ENCODE measurements at places on chromosomes 1 and 21.

GRCh38 chr21:36541721-36542139 lies 61.8 kb upstream of the CLDN14 start:
- DNase-seq = no peak

GRCh38 chr1:7629465-7630195 lies 141.5 kb upstream of the VAMP3 start:
- DNase-seq = no peak

DNA sequence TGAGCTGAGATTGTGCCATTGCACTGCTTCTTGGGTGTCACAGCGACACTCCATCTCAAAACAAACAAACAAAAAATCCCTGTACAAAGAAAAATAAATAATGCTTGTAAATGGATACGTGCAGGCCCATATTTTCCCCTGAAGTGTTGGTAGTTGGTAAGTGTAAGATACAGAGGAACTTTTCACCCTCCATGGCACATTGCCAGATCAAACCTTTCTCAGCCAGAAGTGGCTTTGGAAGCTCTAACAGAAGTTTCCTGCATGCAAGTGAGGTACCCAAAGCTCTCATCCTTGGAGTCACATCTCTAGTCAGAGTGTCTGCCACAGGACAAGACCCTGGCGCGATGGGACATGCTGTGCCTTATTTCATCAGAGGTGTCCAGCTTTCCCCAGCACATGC lies 7.3 kb downstream of the NDUFV3 start:
- DNase-seq = no peak

GRCh38 chr1:173249349-173249748 lies 42.2 kb upstream of the TNFSF4 start:
- peak; percentile 4 for DNase-seq

DNA sequence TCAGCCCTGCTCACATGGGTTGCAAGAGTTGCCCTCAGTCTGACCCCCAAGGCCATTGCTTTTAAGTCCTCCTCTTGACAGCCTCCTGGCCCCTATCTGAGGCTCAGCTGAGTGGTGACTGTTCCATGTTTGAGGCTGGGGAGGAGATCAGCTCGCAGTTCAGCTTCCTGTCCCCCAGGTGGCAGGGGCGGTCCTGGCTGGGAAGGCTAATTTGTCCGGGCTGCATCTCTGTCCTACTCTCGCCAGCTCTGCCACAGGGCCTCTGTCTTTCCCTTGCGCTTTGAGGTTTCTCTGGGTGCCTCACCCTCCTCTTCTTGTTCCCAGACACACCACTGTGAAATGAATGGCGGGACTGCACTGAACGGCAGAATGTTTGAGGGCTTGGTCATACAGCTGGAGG lies 157.3 kb downstream of the KCNJ6 start:
- peak; percentile 20 for DNase-seq

GRCh38 chr1:187464320-187464719 lies 635.6 kb downstream of the PLA2G4A start:
- DNase-seq = no peak

DNA sequence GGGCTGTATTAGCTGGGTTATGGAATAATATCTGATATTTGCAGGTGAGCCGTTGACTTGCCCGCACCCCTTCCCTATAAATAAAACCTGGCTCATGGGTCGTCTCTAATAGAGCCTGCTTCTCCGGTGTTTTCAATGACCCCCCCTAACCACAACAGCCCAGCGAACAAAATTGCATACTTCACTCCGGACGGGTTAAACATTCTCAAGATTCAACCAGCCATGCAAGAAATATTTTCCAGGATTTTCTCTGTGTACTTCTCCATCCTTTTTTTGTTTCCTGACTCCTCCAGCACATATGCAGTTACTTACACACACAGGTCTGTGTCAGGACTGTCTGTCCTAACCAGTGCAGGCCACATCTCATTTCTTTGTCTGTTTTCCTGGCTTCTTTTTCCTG lies 267.7 kb downstream of the ZNF648 start:
- DNase-seq = no peak

DNA sequence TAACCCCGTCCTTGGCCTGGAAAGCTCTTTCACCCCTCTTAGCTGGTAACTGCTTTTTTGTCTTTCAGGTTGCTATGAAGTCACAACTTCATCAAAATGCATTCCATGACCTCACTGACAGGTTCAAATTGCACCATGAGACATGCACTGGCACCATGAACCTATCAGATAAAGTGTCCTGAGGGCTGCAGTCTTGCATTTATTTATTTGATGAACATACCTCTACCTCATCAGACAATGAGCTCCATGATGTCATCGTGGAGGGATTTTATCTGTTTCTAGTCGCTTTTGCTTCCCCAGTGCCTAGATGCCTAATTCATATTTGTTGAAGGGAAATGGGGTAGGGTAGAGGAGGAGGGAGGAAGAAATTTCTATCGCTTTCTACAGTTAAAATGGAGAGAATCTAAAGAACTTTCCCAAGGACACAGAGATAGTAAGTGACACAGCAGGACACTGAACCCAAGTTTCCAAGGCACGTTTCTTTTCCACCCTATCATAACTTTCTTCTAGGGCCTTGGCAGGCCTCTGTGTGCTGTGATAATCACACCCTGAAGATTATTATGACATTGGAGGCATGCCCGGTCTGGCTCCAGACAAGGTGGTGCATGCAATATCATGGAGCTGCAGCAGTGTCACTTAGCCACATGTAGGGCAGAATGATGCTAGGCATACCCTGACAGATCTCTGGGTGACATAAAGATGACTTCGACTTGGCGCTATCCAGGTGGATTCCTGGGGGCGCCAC lies 69.5 kb downstream of the CD58 start:
- no peak for DNase-seq

DNA sequence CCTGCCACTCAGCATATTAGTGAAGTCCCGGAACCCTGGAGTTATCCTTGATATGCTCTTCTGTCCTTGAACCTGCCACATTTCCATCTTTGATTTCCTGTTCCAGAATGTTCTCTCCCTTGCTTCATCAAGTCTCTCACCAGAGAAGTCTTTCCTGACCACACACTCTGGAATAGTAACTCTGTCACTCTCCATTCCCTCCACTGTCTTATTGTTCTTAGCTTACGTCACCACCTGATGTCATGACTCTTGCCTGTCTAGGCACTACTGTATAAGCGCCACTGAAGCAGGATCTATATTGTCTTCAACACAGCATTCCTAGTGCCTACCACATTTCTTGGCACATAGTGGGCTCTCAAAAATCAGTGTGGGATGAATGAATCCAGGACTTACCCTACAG lies 65.4 kb upstream of the SMYD2 start:
- DNase-seq = no peak

- DNase-seq = no peak
Measured at GRCh38 chr21:40845441-40845995, 1.4 kb downstream of the DSCAM start.

DNA sequence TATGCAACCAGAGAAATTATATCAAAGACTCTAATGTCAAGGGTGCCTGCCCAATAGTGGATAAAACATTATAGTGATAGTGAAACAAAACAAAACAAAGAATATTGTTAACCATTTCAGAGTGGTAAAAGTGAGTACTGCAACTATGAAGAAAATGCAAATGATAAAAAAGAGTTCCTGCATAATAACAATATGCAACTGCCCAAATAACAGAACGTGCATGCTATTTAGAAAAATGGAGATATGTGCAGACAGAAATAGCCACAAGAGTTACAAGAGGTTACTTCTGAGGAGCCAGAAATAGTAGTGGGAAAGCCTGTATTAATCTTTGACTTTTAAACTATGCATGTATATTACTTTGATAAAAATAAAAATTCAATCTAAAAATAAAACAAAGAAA lies 302.5 kb downstream of the NEGR1 start:
- no peak for DNase-seq

GRCh38 chr1:243723458-243724043 lies 126.5 kb downstream of the AKT3 start:
- DNase-seq = no peak

GRCh38 chr1:91476533-91477217 lies 24.0 kb upstream of the CDC7 start:
- no peak for DNase-seq

DNA sequence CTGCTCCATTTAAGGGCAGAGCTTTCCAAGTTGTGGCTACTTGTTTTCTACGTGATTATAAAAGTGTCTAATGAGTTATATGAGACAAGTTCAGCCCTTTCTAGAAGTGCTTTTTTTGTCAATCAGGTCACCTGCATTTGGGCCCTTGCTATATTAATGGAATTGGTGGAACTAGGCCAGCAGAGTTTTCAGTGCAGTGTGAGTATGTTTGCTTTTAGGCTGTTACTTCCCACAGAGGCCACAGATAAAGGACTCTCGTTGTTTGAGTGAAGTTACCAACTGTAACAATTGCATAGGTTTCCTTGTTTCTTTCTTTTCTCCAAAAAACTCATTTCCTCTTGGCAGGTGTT lies 10.9 kb downstream of the SMAP2 start:
- DNase-seq = no peak

- no peak for DNase-seq
Measured at GRCh38 chr1:31476891-31477846, 64.2 kb downstream of the SERINC2 start.

GRCh38 chr1:183279835-183280234 lies 93.8 kb downstream of the LAMC2 start:
- no peak for DNase-seq

DNA sequence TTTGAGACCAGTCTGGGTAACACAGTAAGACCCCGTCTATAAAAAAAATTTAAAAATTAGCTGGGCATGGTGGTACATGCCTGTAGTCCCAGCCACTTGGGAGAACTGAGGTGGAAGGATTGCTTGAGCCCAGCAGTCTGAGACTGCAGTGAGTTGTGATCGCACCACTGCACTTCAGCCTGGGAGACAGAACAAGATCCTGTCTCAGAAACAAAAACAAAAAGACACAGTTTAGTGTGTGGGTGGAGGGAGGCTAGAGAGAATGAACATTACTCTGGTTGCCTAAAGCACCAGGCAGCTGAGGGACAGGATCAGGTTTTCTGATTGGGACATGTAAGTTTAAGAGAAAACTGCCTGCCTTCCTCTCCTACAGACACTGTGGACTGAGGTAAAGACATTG lies 42.3 kb downstream of the VAMP4 start:
- no peak for DNase-seq

- DNase-seq = no peak
Measured at GRCh38 chr1:97903626-97904025, 17.2 kb downstream of the DPYD start.

DNA sequence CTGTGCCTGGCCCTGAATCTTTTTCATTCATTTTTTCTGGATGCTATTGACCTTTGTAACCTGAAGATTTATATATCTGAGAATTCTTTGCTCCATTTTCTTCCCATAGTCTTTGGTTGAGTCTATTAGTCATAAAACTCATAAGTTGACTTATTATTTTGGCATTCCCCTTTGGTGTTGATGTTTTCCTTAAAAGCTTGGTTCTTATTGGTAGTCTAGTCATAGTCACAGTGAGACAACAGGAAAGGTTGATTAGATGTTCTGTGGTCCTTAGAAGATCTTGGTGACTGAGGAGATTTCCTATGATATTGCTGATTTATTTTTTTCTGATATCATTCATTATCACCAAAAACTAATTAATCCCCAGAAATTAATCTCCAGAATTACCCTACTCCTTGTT lies 86.2 kb downstream of the PTPRC start:
- no peak for DNase-seq

DNA sequence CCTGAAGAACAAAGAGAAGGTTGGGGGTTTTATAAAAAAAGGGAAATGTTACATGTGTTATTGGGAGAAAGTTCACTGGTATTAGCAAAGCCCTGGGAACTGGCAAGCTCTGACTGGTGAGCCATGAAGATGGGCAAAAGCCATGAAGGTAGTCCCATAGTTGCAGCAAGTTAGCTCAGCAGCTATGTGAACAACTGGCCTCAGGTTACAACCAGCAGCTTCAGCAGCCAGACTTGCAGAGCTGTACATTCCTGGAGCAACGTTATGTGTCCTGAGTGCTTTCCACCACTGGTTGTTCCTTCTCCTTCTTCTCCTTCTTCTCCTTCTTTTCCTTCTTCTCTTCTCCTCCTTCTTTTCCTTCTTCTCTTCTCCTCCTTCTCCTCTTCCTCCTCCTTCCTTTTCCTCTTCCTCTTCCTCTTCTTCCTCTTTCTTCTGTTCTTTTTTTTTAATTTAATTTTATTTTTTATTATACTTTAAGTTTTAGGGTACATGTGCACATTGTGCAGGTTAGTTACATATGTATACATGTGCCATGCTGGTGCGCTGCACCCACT lies 56.1 kb upstream of the TLR5 start:
- DNase-seq = no peak

DNA sequence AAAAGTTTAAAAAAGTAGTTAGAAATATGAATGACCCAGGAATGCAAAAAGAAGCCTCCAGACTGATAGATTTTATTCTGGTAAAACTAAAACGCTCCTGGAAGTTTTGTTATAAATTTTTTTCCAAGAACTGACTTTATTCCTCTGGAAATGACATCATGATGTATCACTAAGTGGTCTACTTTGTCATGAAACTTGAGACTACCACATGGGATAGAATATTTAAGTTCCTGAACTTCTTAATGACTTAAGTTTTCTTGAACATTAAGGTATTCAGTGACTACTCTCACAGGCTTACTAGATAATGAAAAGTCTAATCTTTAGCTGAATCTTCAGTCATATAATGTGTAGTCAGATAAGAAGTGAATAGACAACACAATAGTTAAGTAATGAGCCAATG lies 842.2 kb downstream of the USP25 start:
- no peak for DNase-seq

GRCh38 chr1:185966471-185966870 lies 232.3 kb downstream of the HMCN1 start:
- DNase-seq = no peak

DNA sequence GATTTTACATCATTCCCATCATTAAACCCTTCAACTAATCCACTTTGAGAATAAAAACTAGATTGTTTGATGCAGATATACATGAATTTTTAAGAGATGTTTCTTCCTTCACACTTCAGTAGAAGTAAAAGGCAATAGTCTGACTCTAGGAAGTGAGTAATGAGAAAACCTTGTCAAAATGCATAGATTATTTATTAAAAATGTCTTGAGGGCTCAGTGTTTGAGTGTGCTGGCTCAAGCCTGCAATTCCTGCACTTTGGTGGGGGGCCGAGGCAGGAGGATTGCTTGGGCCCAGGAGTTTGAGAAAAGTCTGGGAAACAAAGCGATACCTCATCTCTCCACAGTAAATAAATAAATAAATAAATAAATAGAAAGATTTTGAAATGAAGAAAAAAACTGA lies 177.1 kb downstream of the NEGR1 start:
- no peak for DNase-seq

DNA sequence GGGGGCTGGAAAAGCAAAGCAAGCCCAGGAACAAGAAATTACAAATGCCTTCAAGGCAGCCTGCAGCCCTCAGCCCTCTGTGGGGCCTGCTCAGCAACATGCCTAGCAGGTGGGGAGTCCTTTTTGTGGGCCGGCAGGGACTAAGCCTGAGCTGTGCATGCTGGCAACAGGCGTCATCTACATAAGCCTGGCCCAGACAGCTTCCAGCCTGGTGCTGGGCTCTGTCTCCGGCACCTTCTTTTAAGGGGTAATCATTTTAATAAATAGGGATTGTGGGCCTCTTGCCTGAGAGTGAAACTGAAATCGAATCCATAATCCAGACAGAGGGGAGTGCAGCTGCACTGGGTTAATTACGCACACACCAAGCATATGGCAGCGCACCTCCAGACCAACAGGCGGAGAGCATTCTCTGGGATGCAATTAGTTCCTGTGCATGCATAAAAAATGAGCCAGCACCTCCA lies 96.6 kb downstream of the DDX20 start:
- no peak for DNase-seq

- no peak for DNase-seq
Measured at GRCh38 chr1:147815503-147815902, 55.1 kb upstream of the GJA5 start.

Data from LoVo (cell line).